GM23248 (cell line): ENCODE measurements at places on chromosomes 11 and 22.
A peak's percentile ranks its signal among the peaks of the same experiment; 100 is the strongest.

GRCh38 chr11:130623670-130624668, 175.5 kb downstream of the ADAMTS15 start:
- DNase-seq: no peak

DNA sequence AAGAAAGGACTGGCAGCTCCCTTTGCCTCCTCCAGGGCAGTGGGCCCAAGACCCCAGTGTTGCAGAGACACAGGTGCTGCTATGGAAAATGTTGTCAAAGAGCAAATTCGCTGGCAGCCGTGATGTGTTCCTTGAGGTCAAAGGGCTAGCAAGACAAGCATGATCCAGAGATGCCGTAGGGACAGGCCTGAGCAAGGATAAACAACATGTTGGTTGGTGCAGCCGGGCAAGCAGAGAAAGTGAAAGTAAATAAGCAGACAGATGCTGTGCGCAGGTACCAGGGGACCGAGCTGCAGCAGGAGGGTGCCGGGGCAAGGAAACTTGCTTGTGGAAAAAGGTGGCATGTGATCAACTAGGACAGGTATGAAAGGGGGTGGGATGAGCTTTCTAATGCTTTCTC, 125.5 kb upstream of the NECTIN1 start:
- no peak for DNase-seq

GRCh38 chr11:64848214-64848825, 3.9 kb upstream of the CDC42BPG start:
- DNase-seq: no peak

DNA sequence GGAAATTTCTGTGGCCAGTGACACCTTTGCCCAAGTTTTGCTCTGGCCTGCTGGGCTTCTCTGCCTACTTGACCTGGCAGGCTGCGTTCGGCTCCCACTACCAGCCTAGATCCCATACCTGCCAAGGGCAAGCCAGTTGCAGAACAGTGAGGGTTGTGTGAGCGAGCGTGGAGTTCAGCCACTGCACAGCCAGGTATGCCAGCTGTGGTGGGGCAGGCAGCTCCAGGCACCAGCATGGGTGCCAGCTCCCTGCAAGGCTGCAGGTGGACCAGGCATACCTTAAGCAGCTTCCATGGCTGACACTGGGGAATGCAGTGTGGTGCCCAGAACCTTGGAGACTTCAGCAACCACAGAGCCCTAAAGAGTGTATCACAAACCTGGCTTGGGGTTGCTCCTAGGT, 133.5 kb downstream of the LDLRAD3 start:
- DNase-seq: no peak

- no peak for DNase-seq
Observed at GRCh38 chr11:108944471-108945178, 279.8 kb downstream of the DDX10 start.

DNA sequence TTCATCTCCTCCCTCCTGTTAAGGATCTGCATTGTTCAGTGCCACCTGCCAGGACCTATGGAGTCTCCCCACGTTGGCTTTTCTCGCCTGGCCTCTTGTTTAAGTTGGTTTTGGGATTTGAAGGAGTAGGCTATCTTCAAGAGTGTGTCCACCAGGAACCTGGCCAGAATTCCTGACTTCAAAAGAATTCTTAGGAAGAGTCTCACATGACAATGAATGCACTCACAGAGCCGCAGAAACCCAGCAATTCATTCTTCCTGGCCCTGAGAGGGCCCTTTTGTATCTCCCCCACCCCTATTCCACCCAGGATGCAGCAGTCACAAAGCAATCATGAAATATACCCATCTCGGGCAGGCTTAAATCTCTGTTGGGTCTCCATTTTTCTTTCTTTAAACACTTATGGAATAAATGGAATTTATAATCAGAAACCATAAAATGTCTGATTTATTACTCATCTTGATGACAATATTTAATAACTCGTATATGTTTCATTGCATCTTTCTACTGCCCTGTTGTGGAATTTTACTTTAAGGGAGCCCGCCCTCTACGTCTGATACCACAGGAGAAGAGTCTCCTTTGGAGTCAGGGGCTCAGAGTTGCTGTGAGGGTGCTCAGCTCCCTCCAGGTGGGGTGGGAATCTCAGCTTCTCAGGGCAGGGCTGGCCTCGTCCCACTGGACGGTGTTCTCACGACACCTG, 507.0 kb downstream of the NTM start:
- DNase-seq: peak; percentile 9

DNA sequence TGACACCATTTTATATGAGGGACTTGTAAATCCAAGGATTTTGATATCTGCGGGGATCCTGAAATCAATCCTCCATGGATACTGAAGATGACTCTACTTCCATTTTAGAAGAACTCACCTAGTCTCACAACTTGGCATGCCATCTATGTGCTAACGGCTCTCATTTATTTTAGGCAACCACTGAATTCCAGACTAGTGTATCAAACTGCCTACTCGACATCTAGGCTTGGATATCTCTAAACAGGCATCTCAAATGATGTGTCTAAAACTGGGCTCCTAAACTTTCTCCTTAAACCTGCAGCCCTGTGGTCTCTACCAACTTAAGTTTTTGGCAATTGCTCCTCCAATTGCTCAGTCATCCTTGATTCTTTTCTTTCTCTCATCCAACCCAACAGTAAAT, 31.2 kb upstream of the CLNS1A start:
- peak; percentile 38 for DNase-seq

DNA sequence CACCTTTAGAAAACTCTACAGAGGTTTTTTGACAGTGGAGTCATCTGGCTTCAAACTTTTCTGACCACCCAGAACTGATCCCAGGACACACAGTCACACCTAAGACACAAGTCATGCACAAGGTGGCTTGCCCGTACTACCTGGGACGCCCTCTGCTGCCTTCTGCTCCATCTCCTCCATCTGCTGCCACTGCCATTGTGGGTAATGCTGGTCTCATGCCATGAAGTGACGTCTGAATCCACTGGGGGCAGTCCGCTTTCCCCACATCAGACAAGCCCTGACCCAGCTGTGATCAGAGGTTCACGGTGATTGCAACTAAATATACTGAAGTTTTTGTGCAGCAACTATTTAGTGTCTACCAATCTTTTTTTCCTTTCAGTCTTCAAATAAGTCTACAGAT, 5.4 kb upstream of the NDUFS8 start:
- no peak for DNase-seq

- no peak for DNase-seq
Observed at GRCh38 chr11:116179401-116179800, 593.4 kb downstream of the BUD13 start.

DNA sequence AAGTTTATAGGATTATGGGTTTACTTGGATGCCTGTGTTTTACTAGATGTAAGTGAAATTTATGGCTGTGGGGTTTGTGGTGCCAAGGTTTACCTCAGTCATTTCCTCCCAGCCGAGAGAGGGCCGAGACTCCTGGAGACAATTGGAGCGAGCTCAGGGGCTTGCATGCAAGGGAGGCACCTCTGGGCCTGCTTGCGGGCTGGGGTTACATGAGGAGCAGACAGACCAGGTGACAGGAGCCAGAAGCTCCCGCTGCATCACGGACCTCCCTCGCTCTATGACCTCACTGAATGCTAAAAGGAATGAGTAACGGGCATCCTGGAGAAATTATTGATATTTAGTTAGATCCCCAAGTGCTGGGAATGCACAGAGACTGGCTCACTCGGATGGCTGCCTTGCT, 275.2 kb upstream of the KIRREL3 start:
- no peak for DNase-seq

GRCh38 chr11:12569499-12570425, 104.5 kb upstream of the TEAD1 start:
- peak; percentile 51 for DNase-seq

- peak; percentile 70 for DNase-seq
Observed at GRCh38 chr11:108733479-108734116, 68.7 kb downstream of the DDX10 start.

DNA sequence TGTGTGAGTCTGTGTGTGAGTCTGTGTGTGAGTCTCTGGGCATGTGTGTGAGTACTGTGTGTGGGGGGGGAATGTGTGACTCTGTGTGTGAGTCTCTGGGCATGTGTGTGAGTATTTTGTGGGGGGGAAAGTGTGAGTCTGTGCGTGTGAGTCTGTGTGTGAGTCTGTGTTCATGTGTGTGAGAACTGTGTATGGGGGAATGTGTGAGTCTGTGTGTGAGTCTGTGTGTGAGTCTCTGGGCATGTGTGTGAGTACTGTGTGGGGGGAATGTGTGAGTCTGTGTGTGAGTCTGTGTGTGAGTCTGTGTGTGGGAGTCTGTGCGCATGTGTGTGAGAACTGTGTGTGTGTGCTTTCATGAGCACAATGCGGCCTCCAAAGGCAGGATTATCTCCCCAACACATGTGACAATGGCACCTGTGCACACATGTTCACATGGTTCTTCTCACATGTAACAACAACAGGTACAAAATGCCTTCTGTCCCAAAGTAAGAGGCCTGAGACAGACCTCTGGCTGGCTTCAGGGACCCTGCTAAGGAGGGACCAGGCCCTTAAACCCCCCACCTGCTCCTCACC, 1.6 kb downstream of the CD5 start:
- DNase-seq: no peak

DNA sequence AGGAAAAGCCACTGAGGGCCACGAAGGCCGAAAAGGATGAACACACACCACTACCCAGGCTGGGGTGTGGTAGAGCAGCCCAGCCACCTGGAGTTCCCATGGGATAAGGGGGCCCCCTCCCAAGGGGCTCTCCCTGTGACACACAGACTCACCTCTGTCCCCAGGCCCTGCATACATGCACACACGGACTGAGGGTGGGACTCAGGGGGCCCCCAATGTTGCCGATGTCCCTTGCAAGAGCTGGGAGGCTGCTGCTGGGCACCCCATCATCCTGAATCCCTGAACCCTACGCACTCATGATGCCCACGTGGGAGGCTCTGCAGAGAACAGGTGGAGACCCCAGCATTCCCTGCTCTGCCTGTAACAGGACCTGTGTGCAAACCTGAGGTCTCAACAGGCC, 14.5 kb downstream of the SHANK2 start:
- DNase-seq: no peak

DNA sequence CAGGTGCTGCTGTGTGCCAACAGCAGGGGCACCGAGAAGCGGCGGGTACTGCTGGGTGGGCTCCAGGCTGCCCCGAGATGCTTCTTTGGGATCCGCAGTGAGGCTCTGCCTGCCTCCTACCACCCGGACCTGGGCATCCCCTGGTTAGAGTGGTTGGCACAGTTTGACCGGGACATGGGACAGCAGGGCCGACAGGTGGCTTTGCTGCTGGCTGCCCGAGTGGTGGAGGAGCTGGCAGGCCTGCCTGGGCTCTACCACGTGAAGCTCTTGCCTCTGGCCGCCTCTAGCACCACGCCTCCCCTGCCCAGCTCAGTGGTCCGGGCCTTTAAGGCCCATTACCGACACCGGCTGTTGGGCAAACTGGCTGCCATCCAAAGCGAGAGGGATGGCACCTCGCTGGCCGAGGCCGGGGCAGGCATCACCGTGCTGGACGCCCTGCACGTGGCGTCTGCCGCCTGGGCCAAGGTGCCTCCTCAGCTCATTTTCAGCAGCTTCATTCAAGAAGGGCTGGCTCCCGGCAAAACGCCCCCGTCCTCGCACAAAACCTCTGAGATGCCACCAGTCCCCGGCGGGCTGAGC, 1.9 kb downstream of the TIGD3 start:
- no peak for DNase-seq

DNA sequence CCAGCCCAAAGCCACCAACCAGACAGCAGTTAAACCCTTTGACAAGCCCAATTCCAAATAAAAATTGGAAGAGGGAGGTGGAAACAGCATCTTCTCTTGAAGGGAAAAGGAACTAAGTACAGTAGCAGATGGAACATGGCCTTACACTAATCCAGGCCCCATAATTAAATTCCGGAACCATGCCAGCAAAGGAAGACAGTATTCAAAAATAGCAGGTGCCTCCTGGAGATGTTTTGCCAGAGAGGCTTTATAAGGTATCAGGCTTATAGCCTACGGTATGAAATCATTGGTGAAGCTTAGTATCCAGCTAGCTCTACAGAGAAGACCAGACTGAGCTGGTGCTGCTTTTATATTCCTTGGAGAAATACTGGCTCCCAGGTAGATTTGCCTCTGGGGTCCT, 344.1 kb upstream of the API5 start:
- no peak for DNase-seq

GRCh38 chr11:11189506-11189905, 163.5 kb downstream of the CSNK2A3 start:
- no peak for DNase-seq

DNA sequence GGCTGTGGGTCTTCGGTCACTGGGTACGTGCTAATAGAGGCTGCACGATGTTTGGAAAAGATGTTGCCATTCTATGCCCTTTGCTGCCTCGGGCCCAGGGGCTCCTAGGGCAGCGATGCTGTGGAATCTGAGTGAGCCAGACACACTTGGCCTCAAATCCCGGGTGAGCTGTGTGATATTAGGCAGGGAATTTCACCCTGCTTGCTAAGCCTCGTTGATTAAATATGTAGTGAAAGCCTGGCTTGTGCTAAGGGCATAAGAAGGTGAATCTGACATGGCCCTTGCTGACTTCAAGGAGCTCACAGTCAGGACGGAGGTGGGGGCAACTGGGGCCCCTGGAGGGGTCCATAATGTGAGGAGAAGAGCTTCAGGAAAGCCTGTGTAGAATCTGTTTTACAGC, 5.4 kb upstream of the HMOX1 start:
- peak; percentile 34 for DNase-seq

DNA sequence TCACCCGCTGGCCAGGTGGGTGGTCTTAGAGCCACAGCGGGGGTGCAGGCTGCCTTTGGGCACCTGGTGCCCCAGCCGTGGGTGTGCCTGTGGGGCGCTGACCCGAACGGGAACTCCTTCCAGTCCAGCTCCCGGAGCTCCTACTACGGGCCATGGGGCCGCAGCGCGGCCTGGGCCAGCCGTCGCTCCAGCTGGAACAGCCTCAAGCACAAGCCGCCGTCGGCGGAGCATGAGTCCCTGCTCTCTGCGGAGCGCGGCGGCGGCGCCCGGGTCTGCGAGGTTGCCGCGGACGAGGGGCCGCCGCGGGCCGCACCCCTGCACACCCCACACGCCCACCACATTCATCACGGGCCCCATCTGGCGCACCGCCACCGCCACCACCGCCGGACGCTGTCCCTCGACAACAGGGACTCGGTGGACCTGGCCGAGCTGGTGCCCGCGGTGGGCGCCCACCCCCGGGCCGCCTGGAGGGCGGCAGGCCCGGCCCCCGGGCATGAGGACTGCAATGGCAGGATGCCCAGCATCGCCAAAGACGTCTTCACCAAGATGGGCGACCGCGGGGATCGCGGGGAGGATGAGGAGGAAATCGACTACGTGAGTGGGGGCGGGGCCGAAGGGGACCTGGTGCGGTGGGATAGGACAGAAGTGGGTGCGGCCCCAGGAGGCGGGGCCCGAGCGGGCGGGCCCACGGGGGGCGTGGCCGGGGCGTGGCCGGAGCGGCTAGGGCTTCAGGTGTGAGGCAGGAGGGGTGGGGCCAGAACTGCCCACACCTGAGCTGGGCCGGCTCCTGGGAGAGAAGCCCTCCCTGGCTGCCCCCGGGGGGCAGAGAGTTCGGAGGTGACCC, 91.5 kb downstream of the CACNA1I start:
- DNase-seq: no peak

- peak; percentile 67 for DNase-seq
Observed at GRCh38 chr11:94504689-94505293, 7.5 kb upstream of the C11orf97 start.

- DNase-seq: no peak
Observed at GRCh38 chr22:49427341-49427740, 400.3 kb downstream of the BRD1 start.
